ENCODE measurements at places on chromosomes 12 and 14.

DNA sequence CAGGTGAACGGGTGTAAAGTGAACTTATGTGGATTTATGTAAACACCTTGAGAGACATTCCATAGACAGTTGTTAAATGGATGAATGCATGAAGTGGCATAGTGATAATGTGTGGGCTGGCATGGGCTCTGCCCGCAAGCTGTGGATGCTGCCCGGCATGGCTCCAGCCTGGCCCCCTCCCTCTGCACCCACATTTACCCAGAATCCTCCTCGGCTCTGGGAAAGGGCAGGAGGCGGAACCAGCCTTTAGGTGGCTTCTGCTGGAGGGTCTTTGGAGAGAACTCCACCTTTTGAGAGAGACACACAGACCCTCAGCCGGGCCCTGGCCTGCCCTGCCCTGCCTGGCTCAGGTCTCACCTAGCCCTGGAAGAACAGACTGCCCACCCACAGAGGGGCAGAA is 18.7 kb downstream of the RASAL1 start:
- no peak for DNase-seq

DNA sequence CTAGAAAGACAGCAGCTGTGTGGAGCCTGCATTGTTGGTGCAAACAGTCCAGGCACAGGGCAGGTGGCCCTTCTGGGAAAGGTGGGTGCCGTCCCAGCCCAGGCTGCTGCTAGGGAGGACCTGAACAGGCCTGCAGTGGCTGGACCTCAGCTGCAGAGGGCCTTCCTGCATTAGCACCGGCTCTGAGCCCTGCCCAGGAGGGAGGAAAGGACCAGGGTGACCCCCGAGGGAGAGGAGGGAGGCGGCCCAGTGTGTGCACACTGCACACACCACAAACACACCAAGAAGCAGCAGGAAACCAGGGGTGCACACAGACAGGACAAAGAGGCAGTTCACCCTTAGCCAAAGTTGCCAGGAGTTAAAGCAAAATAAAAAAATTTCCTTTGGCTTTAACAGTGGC is 8.0 kb upstream of the PGAM5 start:
- DNase-seq = no peak

DNA sequence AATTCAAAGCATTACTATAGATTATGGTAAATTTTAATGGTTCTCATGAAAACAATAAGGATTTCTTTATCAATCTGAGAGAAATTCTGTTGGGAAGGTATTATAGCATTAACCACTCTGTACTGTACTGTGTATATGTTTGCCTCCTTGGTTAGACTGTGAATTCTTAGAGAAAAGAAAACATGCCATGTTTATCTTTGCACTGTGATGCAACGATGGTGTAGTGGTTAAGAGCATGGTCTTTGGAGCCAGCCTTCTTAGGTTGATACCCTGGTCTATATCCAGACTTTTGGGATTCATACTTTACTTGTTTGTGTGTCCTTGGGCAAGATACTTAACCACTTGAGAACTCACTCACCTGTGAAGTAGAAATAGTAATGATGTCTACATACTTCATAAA is 32.2 kb upstream of the NUBPL start:
- no peak for DNase-seq

DNA sequence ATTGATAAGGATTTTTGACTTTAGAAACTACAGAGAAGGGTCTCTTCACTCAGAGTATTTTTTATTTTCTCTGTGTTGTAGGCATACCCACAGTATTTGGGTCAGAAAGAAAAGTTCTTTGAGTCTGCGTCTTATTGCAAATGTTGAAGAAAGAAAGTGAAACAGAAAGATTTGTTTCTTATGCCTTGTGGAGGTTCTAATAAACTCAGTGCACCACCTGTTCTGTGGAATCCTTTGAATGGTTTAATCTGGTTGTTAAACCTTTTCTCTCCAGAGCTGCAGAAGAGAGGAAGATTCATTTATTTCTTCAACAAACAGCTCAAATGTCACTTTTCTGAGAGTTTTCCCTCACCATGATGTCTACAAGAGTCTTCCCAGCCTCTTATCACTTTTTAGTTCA is 146.6 kb upstream of the PLEKHG7 start:
- no peak for DNase-seq

GRCh38 chr12:52200086-52200780 is 8.4 kb upstream of the KRT80 start:
- DNase-seq = no peak

GRCh38 chr12:114667669-114668150 is 16.3 kb downstream of the TBX3 start:
- DNase-seq = no peak

DNA sequence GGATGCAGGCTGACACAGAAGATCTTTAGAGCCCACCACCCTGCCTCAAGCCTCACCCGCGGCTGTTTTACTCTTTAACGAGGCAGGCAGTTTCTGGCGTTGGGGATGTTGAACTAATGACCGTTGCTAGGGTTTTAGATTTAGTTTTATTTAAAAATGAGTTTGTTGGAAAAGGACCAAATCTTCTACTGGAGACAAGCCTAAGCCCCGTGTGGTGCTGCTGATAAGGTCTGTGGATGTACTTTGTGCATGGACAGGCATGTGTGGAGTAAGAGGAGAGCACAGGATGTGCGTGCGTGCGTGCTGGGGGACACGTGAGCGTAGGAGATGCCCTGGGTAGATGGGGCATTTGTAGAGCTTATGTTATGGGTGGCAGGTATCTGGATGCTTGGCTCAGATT is 5.7 kb downstream of the NTF3 start:
- DNase-seq = no peak

DNA sequence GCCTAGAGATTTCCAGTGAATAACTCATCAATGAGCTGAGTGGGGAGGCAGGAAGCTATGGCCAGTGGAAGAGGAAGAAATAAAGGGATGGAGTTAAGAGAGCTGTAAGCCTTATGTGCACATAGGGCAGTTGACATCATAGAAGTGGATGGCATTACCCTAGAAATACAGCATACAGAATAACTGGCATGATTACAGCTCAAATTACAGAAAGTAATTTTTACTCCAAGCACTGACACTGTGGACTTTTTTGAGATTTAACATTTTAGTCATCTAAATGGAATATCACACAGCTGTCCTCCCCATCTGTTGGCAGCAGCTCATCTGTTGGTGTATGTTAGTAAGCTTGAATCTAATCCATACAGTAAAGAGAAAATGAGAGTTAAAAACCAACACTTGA is 5.4 kb upstream of the IPO8 start:
- no peak for DNase-seq

- no peak for DNase-seq
Measured at GRCh38 chr12:120263748-120264085, 1.8 kb downstream of the PXN start.

DNA sequence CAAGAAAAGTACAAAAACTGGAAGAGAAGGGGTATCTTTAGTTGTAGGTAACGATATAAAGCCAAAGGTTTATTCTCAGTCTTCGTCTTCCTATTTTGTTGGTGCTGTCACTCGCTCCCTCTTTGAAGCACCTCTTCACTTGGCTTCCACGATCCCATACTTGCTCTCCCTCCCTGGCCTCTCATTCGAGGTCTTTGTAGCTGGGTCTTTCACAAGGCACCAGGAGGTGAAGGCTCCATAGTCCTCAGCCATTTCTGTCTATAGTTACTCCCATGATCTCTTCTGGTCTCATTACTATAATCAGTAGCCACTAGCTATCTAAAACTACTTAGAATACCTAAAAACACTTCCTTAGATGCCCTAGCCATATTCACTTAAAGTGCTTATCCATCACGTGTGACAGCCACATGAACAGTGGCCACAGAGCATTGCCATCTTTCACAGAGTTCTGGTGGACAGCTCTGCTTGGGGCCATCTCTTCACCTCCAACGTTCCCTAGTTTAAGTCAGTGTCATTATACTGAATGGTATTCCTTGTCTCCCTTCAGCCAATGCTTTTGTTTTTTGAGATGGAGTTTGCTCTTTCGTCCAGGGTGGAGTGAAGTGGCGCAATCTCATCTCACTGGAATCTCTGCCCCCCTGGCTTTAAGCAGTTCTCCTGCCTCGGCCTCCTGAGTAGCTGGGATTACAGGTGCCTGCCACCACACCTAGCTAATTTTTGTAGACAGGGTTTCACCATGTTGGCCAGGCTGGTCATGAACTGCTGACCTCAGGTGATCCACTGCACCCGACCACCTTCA is 57.1 kb downstream of the ATP2A2 start:
- DNase-seq = no peak

DNA sequence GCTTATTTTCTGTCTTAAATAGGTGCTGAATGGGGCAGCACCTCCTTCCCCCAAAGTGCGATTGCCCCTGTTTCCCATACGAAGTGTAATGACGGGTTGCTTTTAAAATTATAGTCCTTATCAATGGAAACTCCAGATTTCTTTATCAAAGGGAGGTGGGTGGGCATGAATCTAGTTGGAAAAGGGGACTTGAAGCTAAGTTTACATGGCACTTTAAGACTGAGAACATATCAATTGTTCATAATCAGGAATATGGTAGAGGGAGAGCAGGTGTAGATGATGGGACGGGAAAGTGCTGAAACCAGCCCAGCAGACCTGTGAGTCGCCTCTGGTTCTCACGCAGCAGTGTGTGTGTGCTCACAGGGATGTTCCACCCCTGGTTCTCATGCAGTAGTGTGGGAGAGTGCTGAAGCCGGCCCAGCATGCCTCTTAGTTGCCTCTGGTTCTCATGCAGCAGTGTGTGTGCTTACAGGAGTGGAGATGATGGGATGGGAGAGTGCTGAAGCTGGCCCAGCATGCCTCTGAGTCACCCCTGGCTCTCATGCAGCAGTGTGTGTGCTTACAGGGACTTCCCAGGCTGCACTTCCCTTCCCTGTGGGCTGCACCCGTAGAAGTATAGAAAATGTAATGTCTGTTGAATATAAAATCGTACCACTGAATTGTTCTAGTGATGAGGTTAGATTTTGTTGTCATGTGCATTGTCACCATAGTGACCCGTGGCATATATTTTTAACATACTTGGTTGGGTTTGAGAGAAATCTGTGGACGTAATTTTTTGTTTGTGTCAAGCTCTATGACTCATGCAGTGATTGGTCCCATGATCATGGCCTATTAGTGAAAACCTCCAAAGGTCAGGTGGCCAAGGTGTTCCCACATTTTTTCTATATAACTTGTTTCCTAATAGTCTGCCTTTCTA is 51.6 kb downstream of the GPATCH2L start:
- no peak for DNase-seq

DNA sequence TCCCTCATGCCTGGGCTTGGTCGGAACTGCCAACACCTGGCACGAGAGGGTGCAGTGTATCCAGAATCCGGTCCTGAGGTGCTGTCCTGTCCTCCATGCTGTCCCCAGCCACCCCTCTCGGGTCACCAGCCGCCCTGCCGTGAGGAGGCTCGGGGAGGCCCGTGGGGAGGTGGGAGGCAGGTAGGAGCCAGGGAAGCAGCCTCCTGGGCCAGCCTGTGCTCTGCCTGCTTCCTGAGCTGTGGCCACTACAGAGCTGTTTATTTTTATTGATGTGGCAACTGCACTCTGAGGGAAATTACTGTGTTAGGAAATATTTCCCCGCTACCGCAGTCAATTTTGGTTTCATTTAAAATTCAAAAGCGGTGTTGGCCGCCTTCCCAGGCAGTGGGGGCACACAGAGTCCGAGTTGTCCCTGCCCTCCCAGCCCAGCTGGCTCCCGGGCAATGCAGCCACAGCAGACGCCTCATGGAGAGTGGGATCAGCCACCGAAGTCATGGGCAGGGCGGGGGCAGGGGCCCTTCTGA is 18.3 kb downstream of the NOC4L start:
- no peak for DNase-seq

- DNase-seq = no peak
Measured at GRCh38 chr12:113120670-113121370, 14.7 kb downstream of the RASAL1 start.

DNA sequence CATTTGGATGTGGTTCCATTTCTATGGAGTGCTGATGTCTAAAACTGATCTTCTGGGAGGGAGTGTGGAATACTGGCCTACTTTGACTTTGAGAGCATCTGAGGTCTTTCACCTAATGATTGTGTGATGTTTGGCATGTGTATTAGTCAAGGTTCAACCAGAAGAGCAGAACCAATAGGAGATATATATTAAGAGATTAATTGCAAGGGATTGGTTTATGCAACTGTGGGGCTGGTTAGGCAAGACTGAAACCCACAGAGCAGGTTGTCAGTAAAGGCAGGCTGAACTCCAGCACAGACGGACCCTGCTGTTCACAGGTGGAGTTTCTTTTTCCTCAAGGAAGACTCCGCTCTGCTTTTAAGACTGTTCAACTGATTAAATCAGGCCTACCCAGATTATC is 11.6 kb downstream of the BMAL2 start:
- no peak for DNase-seq

- DNase-seq = no peak
Measured at GRCh38 chr12:6392504-6392903, 8.5 kb downstream of the LTBR start.

- no peak for DNase-seq
Measured at GRCh38 chr12:124666722-124667259, 99.4 kb upstream of the NCOR2 start.

DNA sequence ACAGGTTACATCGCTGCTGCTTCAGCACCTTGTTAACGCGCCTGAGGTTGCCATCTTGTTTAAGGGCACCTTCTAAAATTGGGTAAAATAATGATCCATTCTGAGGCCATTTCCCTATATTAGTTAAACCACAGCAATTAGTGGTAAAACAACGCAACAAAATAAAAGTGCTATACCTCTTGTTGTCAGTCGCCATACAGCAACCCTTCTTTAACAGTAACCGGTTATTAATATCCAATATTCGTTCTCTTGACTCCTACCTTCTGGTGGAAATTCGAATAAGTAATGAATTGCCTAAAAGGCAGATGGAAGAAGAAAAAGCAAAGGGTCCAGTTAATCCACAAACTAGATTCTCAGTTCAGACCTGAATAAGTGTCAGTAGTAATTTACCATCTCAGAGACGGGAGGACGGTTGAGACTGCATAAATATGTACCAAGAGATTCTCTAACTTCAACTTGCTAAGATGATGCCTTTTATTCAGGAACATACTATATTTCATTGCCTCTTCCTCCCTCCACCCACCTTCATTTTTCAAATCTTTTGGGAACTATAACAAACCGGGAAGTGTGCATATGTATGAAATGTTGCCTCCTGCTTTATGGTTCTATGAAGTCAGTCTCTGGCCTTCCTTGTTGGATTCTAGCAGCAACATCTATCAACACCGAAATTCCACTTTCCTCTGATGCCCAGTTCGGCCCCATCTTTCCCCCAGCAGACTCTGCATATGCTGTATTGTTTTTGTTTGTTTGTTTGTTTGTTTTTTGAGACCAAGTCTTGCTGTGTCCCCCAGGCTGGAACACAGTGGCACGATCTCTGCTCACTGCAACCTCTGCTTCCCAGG is 824 bp upstream of the PSMB5 start:
- no peak for DNase-seq

DNA sequence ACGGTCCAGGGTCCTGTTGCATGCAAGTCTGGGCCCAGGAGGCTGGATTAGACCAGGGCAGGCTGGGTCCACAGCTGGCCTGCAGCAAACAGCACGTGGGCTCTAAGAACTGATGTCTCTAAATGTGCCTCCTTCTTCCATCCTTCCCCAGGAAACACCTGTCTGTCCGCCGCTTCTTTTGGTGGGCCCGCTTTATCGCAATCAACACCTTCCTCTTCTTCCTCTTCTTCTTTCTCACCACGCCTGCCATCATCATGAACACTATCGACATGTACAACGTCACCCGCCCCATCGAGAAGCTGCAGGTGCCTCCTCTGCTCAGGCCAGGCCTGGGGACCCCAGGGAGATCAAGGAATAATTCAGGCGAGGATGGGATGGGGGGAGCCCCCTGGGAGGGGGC is 28.3 kb downstream of the NGB start:
- DNase-seq = no peak
